ENCODE measurements at places on chromosomes 6 and 20.

GRCh38 chr6:147881432-147881831, 372.9 kb downstream of the SAMD5 start:
- no peak for DNase-seq

GRCh38 chr6:145761584-145761983, 26.3 kb upstream of the EPM2A start:
- DNase-seq = no peak

DNA sequence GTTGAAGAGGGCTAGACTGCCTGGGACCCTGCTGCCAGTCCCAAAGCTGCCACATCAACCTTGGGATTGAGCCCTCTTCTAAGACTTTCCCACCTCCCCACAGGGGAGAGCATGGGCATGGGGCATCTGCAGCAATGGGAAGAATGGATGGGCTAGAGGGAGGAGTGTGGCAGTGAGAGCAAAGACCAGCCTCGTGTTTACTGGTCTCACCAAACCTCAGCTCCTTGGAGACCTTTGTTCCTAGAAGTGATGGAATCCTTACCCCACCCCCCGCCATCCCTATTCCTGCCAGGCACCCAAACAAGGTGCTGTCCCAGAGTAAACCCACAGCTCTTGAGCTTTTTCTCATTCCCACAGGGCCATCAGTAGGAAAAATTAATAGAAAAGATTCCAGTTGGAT, 20.0 kb upstream of the ARMC12 start:
- no peak for DNase-seq

GRCh38 chr6:155147958-155148663, 115.7 kb upstream of the CLDN20 start:
- no peak for DNase-seq

GRCh38 chr20:2687514-2687913, 5.1 kb upstream of the EBF4 start:
- no peak for DNase-seq

DNA sequence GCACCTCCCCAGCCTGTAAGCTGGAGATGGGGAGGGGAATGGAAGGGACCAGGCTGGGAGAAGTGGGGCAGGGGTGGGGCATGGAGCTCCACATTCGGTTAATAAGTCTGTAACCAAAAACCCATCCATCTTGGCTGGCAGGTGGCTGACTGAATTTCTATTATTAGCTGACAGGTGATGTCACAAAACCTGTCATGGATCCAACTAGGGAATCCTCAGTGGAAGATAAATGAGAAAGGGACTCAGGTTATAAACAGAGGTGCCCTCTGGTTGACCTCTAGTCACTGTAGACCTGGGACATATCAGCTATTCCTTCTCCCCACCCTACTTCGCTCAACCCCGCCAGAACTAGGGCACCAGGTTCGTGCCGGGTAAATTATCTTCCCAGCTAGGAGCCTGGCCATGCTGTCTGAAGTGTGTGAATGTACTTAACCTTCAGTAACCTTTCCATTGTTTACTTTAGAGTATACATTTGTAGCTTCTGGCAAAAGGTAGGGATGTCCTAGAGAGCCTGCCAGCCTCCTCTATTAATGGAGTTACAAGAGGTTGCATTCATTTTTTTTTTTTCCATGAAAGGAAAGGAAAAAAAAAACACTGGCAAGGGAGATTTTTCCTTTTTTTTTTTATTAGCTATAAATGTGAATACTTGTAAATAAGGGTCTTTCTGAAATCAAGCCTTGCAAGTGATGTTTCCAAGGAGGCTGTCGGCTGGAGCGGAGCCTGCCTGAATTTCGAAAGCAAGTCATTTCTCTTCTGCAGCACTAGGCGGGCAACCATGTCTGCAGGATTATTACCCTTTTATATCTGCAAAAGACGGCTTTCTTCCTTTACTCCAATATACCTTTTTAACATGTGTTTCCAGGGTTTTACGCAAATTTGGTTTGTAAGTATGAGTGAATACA, 135.9 kb downstream of the TMEM242 start:
- peak; percentile 53 for DNase-seq

All from muscle of back (tissue), 13 donors.